ENCODE measurements at places on chromosomes 3 and 15.

DNA sequence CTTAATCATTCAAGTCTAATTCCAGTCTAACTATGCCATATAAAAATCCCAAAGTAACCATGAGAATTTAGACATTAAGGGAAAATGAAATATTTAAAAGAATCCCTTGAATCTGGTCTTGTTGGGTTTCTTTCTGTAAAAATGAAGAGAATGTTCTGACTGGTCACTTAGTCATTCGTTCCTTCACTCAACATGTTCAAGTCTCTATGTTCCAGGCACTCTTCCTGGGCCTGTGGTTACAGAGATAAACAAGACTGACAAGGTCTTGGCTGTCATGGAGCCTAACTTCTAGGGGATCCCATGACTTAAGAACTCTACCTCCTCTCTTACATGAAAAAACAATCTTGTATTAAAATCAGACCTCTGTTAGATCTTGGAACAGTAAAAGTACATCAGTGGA, 638.6 kb upstream of the TBL1XR1 start:
- no peak for DNase-seq

- no peak for DNase-seq
Measured at GRCh38 chr15:40409366-40409765, 3.8 kb downstream of the IVD start.

DNA sequence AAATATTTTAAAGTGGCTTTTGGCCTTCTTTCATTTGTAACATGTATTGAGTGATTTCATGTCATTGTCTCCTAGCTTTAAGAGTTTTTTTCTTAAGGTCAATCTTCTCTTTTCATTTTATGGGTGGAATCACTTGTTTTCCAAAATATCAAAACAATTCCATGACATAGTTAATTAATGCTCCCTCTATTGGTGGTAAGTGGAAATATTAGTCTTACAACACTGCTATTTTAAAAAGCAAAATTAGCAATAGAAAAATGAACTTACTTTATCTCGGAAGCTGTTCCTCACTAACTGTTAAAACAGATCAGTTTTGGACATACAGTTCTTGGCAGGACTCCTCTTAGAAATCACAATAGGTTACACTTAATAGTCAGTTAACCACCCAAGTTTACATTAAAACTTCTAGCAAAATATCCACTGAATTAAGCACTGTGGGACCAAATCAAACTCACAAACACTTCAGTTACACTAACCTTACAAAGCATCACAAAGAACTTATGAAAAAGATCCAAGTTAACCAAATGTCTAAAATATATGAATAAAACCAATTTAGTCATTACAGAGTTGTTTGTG, 42.4 kb downstream of the TIGIT start:
- no peak for DNase-seq

DNA sequence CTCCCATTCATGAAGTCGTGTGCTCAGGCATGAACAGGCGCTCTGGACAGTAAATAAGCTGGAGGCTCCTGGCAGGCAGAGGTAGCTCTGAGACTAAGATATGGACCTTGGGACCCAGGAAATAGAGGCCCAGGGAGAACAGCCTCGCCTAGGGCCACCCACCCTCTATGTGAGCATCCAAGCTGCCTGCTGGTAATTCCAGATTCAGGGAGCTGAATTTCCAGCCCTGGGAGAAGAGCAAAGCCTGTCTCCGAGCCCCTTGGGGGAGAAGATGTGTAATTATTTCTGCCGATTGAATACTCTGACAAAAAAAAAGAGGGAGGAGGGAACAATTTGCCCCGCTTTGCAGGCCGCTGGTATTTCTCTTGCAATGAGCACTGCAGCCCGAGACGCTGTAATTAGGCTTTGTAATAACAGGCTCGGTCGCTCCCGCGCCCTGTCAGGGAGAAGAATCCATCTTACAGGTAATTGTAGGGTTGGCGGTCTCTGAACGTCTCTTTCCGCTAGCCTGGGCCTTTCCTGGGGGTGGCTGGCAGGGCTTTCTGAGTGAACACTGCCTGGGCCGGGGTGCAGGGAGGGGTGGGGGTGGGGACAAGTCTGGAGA, 131.5 kb downstream of the WNT7A start:
- no peak for DNase-seq

GRCh38 chr15:92611995-92612745, 43.4 kb downstream of the FAM174B start:
- no peak for DNase-seq

DNA sequence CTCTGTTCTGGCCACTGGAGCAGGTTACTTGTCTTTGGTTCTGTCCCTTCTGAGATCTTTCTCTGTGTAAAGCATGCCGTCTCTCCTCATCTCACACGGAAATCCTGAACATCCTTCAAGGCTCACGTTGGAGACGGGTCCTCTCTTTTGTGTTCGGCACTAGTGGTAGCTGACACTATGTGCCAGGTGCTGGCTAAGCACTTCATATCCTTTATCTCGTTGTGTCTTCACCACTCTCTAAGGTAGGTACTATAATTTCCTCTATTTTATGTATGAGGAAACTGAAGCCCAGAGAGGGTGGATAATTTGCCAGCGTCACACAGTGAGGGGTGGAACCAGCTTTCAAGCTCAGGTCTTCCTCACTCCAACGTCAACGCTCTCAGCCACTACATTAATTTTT, 1.2 kb downstream of the IFT122 start:
- no peak for DNase-seq

- DNase-seq = no peak
Measured at GRCh38 chr3:53077476-53078220, 31.8 kb upstream of the SFMBT1 start.

GRCh38 chr3:77096966-77097890, 57.3 kb downstream of the ROBO2 start:
- DNase-seq = no peak

DNA sequence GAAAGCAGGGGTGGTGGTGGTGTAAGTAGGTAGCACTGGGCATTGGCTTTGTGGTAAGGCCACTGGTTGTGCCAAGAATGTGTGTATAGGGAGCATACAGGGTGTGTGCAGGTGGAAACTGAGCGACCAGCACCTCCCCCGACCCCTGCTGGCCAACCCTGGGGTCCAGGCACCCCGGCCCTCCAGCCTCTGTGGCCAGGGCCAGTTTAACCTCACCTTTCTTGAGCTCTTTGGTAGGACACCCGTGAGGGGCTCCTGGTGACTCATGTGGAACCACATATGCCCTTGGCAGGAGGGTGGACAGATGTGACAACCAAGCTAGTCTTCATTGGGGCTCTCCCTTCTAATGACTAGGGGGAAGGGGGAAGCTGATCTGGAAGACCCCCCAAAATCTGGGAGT, 19.5 kb downstream of the SHF start:
- DNase-seq = no peak

DNA sequence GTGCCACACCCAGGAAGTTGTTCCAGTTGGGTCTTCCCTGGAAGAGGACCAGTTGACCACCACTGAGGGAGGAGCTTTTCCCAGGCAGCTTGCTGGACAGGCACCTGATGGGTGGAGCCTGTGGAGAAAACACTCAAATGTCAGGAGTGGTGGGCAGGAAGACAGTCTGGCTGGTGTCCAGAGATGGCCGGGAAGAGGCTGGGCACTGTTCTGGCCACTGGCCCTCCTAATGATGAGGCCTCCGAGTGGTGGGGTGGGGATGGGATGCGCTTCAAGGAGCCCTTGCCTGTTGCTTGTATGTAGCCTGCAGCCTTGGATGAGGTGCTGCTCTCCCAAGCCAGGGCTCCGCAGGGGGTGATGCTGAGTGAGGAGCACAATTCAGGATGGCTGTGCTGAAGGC, 12.3 kb downstream of the PLEKHO2 start:
- DNase-seq = no peak

Data from CD4-positive, alpha-beta T cell (primary cell).